ENCODE measurements at places on chromosomes 16 and 17.

- H3K27ac ChIP-seq: no peak overlapping the region
- no peaks in the 10 kb centered on the region for H3K4me1 ChIP-seq
Observed at GRCh38 chr16:53064081-53064578, 9.3 kb downstream of the CHD9 start.

- peak; percentile 13 for DNase-seq
- no peaks in the 10 kb centered on the region for H3K27me3 ChIP-seq
- H3K4me1 ChIP-seq: peaks cover 5% of the 10 kb centered on the region
- H3K27ac ChIP-seq: no peak overlapping the region
Observed at GRCh38 chr16:63695347-63695746, 1426.5 kb downstream of the CDH11 start.

DNA sequence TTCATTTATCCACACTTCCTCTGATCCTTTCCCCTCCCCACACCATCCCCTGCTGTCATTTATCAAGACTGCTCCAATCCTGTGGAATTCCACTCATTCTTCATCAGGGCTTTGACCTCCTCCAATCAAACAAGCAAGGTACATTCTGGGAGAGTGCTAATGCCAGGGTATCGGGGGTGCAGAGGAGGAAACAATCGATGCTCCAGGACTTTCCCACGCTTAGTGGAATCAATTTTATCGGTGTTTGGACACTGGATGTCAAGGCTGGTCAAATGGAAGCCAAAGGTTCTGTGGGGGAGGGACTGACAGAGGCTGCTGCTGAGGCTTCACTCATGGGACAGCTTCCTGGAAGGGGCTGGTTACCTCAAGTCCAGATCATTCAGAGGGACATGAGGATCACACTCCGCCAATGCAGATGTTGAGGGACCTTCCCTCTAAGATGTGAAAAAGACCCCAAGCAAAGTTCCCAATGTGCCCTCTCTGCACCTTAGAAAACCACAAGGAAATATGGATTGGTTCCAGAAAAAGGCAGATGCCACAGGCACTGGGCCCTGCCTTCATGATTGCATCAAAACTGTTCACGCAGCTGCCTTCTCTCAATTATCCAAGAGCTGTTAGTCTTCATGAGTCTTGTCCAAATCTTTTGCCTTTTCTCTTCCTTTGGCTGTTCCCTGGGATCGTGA lies 44.7 kb upstream of the SOX9 start:
- H3K36me3 ChIP-seq: no peaks in the 10 kb centered on the region
- H3K27me3 ChIP-seq: no peaks in the 10 kb centered on the region
- peaks cover 5% of the 10 kb centered on the region for H3K4me1 ChIP-seq

DNA sequence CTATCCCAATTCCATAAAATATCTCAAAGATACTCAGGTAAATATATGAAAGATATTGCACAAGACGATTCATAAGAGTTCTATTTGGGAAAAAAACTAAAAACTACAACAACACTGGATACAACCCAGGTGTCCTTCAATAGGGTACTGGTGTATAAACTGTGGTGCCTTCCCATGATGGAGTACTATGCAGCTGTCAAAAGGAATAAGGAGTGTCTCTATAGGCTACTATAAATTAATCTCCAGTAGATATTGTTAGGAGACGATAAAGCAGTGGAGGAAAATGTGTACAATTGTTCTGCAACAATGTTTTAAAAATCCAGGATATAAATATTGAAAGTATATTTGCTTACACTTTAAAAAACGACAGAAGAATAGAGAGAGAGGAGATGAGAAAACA lies 2.4 kb upstream of the KRTAP4-12 start:
- no peak overlapping the region for H3K4me3 ChIP-seq
- H3K4me1 ChIP-seq: no peaks in the 10 kb centered on the region
- no peaks in the 10 kb centered on the region for H3K36me3 ChIP-seq
- no peak overlapping the region for H3K27ac ChIP-seq
- H3K27me3 ChIP-seq: no peaks in the 10 kb centered on the region

DNA sequence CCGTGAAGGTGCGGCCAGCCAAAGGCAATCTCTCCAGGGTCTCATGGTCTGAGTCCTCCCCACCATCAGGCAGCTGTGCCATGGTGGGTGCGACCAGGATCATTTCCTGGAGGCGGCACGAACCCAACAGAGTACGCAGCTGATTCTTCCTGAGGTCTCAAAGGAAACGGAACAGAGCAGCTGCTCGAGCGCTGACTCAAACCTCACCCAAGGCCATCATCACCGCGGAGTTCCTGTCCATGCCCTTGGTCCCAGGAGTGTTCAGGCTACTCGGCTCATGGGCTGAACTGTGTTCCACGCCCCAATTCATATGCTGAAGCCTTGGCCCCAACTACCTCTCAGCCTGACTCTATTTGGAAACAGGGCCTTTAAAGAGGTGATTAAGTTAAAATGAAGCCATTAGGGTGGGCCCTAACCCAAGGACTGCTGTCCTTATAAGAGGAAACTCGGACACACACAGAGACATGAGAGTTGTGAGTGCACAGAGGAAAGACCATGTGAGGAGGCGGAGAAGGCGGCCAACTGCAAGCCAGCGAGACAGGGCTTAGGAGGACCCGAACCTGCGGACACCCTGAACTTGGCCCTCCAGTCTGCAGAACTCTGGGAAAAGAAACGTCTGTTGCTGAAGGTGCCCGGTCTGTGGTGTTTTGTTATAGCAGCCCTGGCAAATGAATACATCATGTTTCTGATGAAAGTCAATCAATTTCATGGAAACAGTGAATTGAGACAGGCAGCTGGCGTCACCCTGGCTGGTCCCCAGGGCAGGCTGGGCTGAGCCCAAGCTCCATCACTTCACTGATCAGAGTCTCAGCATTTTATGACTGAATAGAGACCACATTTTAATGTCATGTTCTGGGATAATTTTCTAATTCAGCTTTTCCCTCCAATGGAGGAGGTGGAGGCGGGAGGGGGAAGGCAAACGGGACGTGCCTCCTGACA lies 13.7 kb downstream of the MXRA7 start:
- DNase-seq: peak; percentile 98
- H3K36me3 ChIP-seq: peaks cover 4% of the 10 kb centered on the region
- peaks cover 41% of the 10 kb centered on the region for H3K4me1 ChIP-seq
- H3K27ac ChIP-seq: peak overlapping the region; percentile 65

Measured in SJCRH30 (cell line).